ENCODE measurements at places on chromosomes 12 and 14. TPM values are rescaled to one million over a fixed set of nuclear protein-coding genes. Genes with fewer than 3 reads are reported as not detected.

PTPN6 gene
- 28.7 TPM for total RNA-seq

LGMN gene
- 142 TPM for total RNA-seq

DNA sequence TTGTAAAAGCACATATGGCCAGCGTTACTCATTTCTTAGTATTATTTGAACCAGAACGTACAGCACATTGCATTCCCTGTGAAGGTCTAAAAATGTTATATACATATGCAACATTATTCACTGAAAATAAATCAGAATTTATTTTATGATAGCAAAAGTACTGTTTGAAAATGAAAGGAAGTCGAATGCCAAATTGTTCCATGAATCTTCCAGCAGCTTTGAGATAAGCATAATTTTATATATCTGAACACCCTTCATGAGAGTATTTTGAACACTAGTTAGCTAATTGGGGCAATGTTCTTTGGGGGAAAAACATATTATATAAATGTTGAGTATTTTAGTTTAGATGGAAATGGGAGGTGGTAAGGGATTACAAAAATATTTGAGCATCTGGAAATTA, 300.7 kb upstream of the SYT1 start:
- no peak for DNase-seq

GRCh38 chr12:46915836-46916235, 90.0 kb upstream of the SLC38A4 start:
- DNase-seq: no peak

GRCh38 chr12:106308611-106309010, 6.1 kb downstream of the TCP11L2 start:
- DNase-seq: no peak

DNA sequence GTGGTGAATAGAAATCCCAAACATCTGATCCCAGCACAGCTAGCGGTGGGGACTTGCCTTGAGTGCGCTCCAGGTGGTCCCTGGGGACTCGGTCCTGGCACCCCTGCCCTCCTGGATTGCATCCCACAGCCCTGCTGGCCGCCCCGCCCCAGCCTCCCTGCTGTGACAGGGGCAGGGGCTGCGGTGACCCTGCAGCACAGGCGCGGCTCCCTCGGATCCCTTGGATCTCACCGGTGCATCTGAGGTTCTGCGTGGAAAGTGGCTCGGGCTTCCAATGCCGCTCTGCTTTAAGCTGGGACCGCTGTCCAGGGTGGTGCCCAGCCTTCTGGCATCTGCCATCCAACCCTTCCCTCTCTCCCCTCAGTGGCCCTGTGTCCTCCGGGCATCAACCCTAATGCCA, 16.0 kb downstream of the ANKRD9 start:
- DNase-seq: no peak

DNA sequence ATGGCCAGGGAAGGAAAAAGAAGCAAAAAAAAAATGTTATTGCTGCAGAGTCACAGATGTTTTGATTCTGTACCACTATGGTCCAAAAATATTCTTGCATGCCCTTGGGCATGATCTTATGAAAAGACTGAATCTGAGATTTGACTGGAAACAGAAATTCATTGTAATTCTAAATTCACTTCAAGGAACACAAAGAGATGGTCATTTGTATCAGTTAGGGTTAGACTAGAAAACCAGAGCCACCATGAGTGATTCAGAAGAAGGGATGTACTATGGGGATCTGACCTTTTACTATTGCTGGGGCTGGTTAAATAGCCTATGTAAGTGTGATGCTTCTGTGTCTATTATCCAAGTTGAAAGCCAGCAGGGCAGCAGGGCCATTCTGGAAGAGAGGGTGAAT, 5.2 kb downstream of the TMTC1 start:
- no peak for DNase-seq

Measured in stomach (tissue), 19 donors.